ENCODE measurements at places on chromosomes 2 and 18.
A peak's percentile ranks its signal among the peaks of the same experiment; 100 is the strongest.

DNA sequence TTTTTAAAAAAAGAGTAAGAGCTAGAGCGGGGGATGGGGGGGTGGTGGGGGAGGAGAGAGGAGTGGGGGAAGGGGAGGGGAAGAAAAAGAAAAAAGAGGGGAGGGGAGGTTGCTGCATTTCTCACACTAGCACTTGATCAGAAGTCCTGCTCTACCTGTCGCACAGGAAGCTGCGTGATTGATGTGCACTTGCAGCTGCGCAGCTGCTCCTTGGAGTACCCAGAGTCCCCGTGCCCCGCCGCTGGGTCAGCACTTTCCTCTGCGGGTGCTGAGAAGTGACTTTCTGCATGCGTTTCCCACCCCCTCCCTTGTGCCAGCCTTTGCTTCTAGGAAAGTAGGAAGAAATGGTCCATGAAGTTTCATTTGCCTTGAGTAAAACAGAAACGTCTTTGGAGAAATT, 297.3 kb downstream of the ETAA1 start:
- DNase-seq, result no peak

GRCh38 chr2:69163109-69163508, 150.1 kb downstream of the ANTXR1 start:
- DNase-seq, result no peak

GRCh38 chr18:55264108-55264507, 304.8 kb upstream of the CCDC68 start:
- DNase-seq, result no peak

- DNase-seq, result no peak
Measured at GRCh38 chr2:47815764-47816163, 32.8 kb downstream of the MSH6 start.

- no peak for DNase-seq
Measured at GRCh38 chr2:128738446-128739110, 419.9 kb upstream of the HS6ST1 start.

DNA sequence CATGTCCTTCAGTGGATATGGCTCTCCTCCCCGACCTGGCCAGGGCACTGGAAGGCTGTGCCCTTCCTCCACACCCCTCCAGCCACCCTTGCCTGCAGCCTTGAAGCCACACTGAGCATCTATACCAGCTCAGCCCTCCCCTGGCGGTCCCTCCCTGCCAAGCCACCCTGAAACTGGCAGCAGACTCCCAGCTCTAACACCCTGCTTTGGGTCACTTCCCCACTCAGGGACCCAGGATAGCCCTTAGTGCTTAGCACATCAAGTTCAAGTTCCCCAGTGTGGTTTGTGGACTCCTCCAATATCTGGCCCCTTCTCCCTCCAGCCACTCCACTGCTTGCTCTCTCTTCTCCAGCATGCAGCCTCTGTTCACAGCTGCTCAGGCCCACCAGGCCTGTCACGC, 89.4 kb downstream of the TNS1 start:
- DNase-seq, result no peak

- peak; percentile 52 for DNase-seq
Measured at GRCh38 chr2:38709567-38710194, 41.5 kb downstream of the SRSF7 start.

GRCh38 chr2:236879416-236879963, 206.2 kb upstream of the COPS8 start:
- DNase-seq, result no peak

- DNase-seq, result no peak
Measured at GRCh38 chr2:146438246-146438645, 1406.6 kb upstream of the ACVR2A start.

- DNase-seq, result no peak
Measured at GRCh38 chr2:51413726-51414125, 381.8 kb upstream of the NRXN1 start.

DNA sequence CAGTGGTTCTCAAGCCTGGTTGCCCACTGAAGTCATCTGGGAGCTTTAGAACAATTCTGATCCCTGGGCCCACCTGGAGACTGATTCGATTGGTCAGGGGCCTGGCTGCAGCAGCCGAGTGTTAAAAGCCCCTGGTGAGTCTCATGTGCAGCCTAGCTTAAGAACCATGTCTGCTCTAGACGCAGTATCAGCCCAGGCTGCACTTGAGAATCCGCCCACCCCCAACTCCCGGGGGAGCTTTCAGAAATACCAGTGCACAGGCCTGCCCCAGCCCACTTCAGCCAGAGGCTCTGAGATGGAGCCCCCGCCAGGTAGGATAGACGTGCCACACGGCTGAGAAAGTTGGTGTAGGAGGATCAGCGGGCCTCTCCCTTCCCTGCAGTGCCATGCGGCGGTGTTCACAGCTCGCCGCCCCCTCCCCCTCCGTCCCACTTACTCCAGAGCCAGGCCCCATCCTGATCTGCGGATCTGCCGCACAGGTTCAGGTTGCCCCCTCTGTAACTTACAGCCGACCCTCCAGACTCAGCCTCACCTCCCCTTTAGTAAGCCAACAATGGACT, 209.0 kb upstream of the RAB12 start:
- no peak for DNase-seq

DNA sequence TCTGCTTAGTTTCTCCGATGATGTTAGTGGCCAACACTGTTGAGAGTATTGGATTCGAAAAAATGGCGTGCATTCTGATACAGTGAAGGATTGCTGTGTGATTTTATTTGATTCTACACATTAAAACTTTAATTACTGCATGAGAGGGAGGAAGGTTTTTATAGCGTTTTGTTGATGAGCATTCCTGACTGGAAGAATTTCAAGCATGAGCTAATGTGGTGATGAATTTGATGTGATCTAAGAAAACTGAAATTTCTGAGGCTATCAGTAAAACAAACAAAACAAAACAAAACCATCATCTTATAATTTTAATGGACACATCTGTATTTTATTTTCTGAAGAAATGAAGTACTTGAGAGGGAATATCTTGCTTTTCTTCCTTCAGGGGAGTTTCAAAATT, 59.6 kb downstream of the ITGB6 start:
- no peak for DNase-seq

DNA sequence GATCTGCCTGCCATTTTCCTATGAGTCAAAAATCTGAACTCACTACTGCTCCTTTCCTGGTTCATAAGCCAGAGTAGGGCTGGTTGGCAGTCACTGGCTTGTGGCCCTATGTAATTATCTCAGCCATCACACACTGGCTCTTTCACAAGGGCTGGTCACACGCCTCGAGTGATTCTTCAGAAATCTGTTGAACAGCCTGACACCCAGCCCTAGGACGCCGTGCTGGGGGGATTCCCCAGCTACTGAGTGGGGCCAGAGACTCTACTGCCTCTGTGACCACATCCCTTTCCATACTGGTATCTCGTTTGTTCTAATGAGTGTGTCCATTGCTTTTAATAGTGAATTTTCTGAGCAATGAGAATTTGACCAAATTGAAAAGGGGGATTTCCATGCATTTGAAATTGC, 45.8 kb upstream of the RBM44 start:
- DNase-seq, result peak; percentile 47

GRCh38 chr18:23693846-23694245, 4.6 kb downstream of the LAMA3 start:
- DNase-seq, result no peak

DNA sequence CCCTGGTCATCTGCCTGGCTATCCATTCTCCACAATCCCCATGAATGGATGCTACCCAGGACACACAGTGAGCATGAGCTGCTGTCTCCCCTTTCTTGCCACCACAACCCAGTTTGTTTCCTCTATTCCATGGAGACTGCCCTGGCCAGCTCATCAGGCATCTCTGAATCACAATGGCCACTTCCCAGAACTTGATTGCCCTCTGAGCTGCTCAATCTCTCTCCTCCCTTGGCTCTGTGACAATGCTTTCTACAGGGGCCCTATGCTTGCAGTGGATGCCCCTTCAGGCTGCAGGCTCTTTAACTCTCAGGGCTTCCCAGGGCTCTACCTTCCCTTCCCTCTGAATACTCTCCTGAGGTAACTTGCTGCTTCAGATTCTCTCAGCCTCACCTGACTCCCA, 14.4 kb upstream of the SLC4A5 start:
- DNase-seq, result no peak

All from activated CD4-positive, alpha-beta T cell treated with anti-CD3 and anti-CD28 coated beads for 48 hours (primary cell).